ENCODE measurements at places on chromosomes 1 and 21.

- no peak for DNase-seq
These were observed 39.9 kb downstream of the ENAH start for GRCh38 chr1:225613006-225613405.

GRCh38 chr1:68197891-68198290, 34.4 kb downstream of the WLS start:
- DNase-seq: no peak

DNA sequence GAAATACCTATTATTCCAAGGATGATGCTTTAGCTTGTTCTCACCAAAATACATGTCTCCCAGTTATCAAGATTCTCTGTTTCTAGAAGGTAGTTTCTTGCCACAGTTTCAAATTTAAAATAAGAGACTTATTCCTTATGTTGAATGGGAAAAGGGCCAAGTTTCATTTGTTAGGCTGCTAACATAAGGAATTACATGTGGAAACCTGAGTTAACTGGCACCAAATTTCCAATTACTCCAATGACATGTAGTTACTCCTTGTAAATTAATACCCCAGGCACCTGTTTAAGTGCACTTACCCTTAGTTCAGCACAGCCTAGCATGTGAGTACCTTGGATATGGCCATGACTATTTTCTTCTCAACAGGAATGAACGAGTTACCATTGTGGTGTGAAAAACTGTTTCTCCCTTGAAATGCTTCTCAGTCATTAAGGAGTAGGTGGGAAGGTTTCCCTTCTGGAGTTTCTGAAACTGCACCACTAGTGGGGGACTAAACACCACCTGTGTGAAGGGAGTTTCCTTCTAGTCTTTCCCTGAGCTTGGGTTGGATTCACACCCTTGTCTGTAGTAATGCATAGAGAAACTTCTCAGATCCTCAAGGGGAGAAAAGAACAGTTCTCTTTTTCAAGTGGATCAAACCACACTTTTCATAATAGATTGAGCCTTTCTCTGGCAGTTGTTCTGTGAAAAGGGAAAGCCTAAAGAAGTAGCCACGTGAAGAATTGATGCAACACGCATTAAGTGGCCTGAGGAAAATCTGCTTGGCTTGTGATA, 32.3 kb upstream of the LRRC8C start:
- DNase-seq: peak; percentile 36

DNA sequence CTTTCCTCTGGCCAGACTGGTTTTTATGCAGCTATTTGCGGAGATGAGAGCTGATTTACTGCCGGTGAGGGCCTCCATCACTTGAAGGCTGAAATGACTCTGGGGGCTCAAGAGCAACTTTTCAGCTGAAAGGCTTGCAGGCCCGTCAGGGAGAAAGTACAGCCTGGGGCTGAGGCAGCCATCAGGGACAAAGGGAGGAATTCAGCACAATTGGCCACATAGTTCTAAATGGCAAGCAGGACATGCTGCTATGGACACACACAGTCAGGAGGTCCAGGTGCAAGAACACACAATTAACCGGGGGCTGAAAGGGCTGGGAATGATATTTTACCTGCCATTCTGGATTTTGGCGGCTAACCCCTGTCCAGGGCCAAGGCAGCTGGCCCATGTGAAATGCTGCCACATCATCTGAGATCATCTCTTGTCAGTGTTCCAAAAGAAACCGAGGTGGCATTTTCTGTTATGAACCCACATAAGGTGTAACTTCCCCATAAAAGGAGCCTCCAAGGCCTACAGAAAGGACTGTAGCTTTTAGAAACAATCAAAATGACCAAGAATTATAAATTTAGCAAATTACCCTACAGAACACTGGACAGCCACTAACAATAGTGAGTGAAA, 58.2 kb downstream of the LMX1A start:
- DNase-seq: no peak

DNA sequence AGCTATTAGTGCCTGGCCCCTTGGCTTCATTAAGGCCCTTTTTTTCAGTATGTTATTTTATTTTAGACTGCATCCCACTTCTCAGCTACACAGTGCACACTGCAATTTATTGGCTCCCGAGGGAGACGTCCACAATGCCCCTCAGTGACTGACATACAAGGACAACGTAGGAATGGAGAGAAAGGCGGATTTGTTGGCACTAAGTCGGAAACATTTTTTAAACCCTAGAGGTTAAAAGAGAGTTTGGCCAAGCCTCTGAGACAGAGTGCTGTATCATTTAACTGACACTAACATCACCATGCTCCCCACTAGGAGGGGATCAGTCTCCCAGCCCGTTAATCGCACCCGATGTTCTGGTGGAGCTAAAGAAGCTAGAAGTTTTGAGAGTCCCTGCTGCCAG, 45.7 kb upstream of the FOXD3 start:
- no peak for DNase-seq

DNA sequence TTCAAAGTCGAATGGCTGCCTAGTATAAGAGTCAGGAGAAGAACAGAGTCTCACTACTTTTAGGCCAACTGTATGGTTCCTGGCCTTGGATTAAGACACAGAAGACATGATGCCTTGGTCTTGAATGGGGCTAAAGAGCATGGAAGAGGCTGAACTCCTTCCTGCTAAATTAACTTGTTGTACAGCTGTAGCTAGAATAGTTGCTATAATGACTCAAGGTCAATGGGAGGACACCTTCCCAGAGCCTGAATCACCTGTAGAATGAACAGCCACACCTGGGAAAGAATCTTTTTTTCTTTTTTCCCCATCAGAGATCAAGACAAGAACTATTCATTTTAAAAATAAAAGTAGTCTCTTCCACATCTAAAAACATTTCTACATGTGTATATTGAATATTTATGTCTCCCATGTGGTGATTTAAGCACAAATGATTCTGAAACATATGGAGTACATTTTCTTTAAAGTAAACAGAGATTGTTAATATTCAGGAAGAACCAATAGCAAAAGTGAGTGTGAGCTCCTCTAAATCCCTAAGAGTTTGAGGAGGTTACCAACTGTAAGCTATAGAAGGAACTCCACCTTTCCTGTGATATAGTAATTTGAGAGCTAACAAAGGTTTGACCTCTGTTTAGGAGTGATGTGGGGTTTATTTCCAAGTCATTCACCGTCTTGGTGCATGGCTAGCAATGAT, 191.3 kb downstream of the TGFB2 start:
- DNase-seq: no peak

DNA sequence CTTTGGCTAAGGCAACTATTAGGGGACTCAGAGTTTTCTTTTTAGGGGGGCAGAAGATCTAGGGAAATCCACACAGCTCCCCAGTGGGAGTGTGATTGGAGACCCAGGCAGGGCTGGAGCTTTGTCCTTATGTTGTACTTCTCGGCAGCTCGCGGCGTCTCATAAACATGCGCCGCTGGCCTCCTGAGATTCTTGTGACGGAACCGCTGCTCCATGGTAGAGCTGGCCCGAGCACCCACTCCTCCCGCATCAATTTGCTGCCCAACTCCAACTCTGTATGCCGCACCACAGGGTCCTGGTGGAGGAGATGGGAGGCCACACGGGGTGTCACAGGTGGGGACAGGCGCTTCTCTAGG, 143.9 kb downstream of the GALNT2 start:
- DNase-seq: no peak

DNA sequence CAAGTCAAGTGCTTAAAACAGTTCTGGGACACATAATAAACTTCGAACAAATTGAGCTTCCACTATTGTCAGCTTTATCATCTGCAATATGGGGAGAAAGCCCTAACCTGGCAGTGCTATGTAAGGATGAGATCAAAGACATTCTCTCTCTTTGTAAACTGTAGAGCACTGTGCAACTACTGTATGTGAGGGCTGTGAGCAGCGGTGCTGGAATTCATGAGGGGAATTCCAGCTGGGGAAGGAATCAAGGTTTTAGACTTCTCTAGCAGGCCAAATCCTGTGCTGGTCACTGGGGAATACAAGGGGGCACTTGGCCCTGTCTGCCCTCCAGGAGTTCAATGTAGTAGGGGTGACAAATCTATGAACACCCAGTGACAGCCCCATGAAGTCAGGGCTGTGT, 9.3 kb downstream of the FAM151A start:
- no peak for DNase-seq
